CD4-positive, alpha-beta T cell treated with Interleukin-12 subunit alpha and Interleukin-12 subunit beta, for 1 hour (primary cell): ENCODE measurements at places on chromosomes 5 and 9.
A peak's percentile ranks its signal among the peaks of the same experiment; 100 is the strongest.

GRCh38 chr9:134329886-134330285, 3.6 kb downstream of the RXRA start:
- DNase-seq, result no peak

GRCh38 chr5:170783498-170784247, at the start of gene GABRP:
Gene GABRP, plus strand, starts transcription at chr5:170783725. Its CDS starts 4,891 bp downstream, at chr5:170788616.
- no peak for DNase-seq

GRCh38 chr5:133371371-133372155, 240.8 kb downstream of the FSTL4 start:
- no peak for DNase-seq

GRCh38 chr9:106404137-106404536, 458.8 kb upstream of the ZNF462 start:
- no peak for DNase-seq

DNA sequence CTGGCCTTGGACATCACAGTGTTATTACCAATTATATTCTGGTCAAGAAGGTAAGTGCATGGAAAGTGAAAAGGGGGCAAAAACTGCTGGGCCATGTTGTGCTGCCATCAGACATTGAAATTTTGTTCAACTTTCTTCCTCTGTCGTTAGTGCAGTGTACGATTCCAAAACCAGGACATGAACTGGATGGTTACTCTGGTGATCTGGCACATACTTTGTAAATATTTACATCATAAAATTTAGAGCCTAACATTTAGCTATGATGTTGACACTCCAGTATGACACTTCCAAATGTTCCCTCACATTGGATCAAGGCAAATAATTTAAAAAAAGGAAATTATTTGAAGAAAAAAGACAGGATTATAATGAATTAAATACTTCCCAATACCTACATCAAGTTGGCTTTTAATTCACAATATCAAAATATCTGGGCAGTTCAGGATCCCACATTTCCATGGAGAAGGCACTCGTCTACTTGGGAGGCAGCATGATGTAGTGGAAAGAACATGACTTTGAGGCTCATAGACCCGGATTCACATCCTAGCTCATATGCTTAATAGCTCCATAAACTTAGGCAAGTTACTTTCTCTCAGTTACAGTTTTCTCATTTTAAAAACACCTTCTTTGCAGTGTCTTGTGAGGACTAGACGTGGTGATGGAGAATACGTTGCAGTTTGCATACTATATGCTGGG, 342.5 kb upstream of the MPDZ start:
- DNase-seq, result no peak

DNA sequence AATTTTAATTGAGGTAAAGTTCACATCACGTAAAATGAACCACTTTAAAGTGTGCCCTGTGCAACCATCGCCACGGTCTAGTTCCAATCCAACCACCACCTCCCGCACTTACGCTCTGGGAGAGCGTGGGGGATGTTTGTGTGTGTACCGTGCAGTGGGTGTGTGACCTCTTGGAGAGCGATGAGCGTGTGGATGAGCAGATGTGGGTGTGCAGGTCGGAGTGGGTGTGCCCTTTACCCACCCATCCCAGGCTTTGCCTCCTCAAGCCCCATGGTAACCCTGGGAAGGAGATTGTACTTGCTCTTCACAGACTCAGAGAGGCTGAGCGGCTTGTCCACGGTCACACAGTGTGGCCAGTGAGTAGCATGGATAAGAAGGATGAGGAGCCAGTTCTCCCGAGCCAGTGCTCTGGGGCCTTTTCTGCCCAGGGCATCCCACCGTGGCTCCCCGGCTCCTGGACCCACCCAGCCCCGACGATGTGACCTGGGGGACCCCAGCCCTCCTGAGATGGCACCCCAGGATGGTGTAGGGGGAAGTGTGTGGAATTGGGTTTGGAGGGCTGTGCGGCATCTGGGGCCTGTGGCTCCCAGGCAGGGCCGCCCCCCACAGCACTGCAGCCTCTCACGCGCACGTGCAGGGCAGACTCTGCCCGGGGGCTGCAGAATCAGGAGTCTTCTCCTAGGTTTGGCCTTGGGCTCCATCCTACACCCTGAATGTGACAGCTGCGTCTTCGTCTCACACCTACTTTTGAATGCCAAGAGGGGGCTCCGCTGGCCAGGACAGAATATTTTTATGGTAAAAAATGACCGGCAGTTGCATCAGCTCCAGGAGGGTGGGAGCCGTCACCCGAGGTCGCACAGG, 13.6 kb downstream of the LHX3 start:
- no peak for DNase-seq

DNA sequence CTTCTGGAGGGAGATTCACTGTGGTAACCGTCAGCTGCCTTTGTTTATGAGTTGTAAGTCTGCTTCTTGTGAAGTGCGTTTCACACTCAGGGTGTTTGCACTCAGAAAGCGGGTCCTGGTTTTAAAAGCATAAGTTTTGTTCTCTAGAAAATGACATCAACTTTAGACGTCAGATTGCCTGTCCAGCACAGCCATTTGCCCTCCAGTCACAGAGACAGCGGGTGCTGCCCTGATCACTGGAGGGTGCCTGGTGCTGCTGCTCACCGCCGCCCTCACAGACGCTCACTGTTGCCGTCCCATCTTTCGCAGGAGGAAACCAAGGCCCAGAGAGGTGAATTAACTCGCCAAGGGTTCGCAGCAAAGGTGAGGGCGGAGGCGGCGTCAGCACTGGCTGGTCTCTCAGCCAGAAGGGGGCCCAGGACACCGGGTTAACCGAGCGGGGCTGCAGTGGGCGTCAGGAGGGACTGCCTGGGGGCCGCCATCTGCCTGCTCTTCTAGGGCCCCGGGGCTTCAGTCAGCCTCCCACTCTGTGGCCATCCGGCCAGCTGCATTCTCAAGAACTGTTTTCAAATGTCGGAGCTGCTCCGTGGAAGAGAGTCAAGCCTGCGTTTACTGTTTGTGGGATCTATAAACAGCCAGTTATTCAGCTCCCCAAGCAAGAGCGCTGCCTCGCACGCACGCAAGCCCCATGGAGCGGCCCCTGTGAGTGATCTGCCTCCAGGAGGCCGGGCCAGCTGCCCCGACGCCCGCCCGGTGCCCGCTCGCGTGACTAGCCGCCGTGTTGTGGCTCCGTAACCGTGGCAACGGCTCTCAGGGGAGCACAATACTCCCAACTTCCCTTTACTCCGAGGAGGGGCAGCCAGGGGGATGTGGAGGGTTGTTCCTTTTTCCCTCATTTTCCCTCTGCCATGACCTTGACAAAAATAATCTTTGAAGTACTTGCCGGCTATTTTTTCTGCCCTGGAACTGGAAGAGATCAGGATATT, 43.4 kb upstream of the EXOC3 start:
- peak; percentile 33 for DNase-seq

GRCh38 chr5:117135851-117136250, 561.2 kb upstream of the SEMA6A start:
- no peak for DNase-seq

GRCh38 chr5:142179776-142180387, 71.3 kb downstream of the NDFIP1 start:
- no peak for DNase-seq

DNA sequence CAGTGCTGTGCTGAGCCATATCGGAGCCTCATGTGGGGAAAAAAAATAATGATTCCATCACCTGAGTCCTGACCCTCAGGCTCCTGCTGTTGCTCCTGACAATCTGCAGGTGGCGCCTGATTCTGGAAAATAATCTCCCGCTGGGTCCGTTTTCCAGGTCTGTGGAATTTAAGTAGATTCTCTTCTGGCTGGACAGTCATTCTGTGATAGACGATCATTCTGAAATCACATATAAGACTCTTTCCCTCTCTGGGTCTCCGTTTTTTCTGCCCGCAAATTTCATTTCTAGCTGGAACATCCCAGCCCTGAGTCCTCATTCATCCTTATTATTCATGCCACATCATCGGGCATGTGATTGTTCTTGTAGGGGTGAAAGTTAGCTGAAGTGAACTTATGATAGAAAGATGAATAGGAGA, 22.1 kb upstream of the STXBP1 start:
- peak; percentile 52 for DNase-seq

GRCh38 chr9:120791161-120791560, 2.1 kb downstream of the FBXW2 start:
- no peak for DNase-seq

DNA sequence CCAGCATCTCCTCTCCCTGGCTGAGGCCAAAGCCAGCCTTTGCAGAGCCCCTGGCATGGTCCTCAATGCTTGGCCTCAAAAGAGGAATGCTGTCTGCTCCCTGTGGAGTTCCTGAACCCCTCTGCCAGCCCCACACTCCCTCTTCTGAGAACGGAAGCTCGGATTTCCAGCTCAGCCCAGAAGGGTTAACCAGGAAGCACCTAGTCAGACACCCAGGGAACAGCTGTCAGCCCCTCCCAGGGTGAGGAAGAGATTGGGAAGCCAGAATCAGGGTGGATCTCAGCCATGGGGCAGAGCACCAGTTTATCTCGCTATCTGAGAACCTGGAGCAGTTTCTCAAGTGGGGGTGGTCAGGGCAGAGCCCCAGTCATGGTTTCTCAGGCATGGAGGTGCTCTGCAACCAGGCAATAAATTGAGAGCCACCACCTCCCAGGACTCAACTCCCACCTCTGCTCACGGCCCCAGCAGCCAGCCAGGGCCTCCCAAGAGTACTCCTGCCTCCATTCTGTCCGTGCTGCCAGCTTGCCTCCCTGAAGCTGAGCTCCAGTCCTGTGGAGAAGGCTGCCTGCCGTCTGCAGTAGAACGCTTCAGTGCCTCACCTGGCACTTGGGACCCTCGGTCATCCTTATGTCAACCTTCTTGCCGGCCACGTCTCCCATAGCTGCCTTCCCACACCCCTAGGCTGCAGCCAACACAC, 7.6 kb downstream of the FOXE1 start:
- no peak for DNase-seq

GRCh38 chr5:19270153-19270552, 717.8 kb downstream of the CDH18 start:
- DNase-seq, result no peak

GRCh38 chr9:101126556-101126955, 98.0 kb downstream of the PLPPR1 start:
- no peak for DNase-seq

- no peak for DNase-seq
Observed at GRCh38 chr5:95808013-95808685, 14.4 kb downstream of the GLRX start.

DNA sequence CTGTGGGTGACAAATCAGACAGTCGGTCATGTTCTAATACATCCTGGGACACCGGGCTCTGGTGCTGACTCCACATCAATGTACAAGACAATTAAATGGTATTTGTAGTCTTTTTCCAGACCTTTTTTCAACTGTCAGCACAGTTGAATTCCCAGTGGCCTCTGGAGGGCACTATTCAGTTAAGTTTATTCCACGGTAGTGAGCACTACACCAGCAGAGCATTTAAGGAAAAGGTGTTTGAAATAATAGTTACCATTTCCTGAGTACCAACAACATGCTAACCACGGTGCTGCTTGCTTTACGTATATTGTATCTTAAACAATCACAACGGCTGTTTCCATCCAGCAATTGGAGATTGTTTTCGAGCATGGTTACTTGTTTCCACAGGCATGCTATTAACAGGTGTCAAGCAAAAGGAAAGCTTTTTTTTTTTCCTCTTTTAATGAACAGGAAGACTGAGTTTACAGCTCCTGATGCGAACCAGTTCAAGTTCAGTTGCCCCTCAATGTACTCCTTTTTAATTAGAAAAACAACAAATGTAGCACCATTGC, 186.7 kb downstream of the PDZD2 start:
- DNase-seq, result peak; percentile 32

DNA sequence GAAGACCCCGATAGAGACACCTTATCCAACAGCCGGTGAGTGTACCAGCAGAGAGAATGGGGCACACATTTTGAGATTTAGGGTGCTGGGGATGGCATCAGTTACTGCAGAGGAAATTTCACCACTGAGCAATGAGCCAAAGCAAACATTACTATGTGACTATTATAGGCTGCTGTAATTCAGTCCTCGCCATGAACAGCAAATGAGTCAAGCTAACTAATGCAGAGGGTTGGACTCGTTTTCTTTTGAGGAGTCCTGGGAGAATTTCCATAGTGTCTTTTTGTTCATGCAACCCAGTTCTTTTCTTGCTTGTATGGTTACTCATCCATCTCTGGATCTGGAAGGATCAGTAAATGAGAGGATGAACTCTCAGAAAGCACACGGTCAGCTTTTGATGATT, 323.8 kb downstream of the PSAT1 start:
- no peak for DNase-seq

DNA sequence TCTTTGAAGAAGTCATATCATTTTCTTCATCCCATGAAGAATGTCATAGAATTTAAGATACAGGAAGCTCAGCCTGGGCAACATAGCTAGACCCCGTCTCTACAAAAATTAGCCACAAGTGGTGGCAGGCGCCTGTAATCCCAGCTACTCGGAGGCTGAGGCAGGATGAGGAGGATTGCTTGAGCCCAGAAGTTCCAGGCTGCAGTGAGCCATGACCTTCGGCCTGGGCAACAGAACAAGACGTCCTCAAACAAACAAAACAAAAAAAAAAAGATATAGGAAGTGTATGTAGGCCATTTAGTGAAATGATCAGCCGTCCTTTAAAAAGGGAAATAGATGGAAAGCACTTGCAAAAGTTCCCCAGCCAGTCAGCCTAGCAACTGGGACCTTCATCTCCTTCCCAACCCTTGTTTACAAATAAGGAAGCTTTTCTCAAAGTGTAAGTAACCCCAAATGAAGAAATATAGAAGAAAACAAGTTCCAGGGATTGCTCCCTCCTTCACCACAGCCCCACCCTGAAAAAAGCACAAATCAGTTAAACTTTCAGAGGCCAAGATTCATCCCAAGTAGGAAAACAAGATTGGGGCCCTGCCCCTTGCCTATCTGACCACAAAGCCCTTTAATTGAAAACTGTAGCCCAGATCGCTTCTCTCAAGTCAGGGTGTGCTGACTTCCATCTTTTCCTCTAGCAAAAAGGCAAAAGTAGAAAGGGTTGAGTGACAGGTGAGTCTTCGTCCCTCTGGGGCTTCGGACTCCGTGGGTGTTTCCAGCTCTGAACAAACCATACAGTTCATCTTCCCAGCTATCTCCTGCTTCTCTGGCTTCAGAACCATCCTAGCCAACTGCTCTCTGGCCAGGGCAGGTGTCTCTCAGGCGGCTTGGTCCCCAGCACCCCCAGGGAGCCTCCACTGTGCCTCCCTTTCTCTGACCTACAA, 1.2 kb downstream of the SLC31A2 start:
- peak; percentile 21 for DNase-seq

GRCh38 chr9:129467739-129468666, 152.9 kb downstream of the C9orf50 start:
- no peak for DNase-seq

- DNase-seq, result no peak
Observed at GRCh38 chr9:3971391-3972082, 328.3 kb downstream of the GLIS3 start.

- DNase-seq, result no peak
Observed at GRCh38 chr9:38445154-38446043, 21.1 kb upstream of the IGFBPL1 start.
